Esophagus muscularis mucosa (tissue), 4 donors: ENCODE measurements at places on chromosomes 5 and 9. TPM values are rescaled to one million over a fixed set of nuclear protein-coding genes. Genes with fewer than 3 reads are reported as not detected.

FOXD4L6 gene
- 0.33 TPM for total RNA-seq

FBP1 gene
- 4.6 TPM for total RNA-seq

HTR4 gene
- 0.23 TPM for total RNA-seq

SH3PXD2B gene
- total RNA-seq = 54.8 TPM

PDZD2 gene
- 10.2 TPM for total RNA-seq

NR5A1 gene
- not detected for total RNA-seq

GRCh38 chr5:158203261-158203660, 344.3 kb upstream of the CLINT1 start:
- H3K36me3 ChIP-seq = no peaks in the 10 kb centered on the region
- H3K27me3 ChIP-seq = no peaks in the 10 kb centered on the region
- DNase-seq = no peak

DNA sequence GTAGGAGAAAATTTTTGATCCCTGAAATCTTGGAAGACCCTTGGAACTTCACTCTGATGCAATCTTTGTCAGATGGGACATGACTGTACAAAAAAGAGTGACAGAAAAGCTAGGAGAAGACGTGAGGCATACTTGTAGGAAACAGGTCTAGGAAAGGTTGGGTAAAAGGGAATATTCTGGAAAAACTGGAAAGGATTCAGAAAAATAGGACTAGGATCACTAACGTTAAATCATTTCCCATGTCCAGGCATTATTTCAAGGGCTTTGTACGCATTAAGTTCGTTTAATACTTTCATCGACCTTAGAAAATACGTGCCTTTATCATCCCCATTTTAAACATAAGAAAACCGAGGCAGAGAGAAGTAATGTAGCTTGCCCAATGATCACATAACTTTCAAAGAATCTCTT, 2.9 kb downstream of the ALDH1A1 start:
- H3K4me3 ChIP-seq = peak overlapping the region; percentile 47
- DNase-seq = no peak
- peaks cover 30% of the 10 kb centered on the region for H3K4me1 ChIP-seq
- H3K27ac ChIP-seq = peak overlapping the region; percentile 29
- no peaks in the 10 kb centered on the region for H3K27me3 ChIP-seq

GRCh38 chr5:143986516-143987212, 174.7 kb downstream of the HMHB1 start:
- DNase-seq = no peak
- H3K27ac ChIP-seq = no peak overlapping the region
- no peaks in the 10 kb centered on the region for H3K27me3 ChIP-seq
- no peaks in the 10 kb centered on the region for H3K36me3 ChIP-seq
- H3K4me1 ChIP-seq = no peaks in the 10 kb centered on the region

DNA sequence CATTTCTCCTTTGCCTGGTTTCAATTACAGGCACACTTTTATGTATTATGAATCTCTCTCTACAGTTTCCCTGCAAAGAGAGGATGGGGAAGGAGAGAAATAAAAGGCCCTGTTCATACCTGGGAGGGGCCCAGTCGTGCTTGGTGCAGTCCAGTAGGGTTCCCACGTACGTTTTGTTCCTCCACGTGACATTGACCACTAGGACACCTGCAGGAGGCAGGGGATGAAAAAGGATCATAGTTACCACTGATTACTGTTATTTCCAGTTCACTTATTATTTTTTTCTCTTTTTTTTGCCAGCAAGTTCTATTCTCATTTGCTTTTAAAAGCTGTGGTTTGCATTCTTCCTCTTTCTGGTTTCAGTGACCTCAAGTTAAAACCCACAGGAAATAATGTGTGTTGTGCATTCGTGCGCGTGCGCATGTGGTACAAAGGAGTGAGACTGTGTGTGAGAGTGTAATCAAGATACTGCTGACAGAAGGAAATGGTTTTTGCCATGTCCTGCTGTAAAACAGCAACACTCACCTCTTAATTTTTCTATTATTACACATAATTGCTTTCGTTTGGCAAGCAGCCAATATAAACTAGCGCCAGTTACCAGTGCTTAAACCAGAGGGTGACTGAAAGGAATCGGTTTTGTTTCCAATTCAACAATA, 96.8 kb downstream of the ZNF608 start:
- H3K27me3 ChIP-seq = no peaks in the 10 kb centered on the region
- H3K27ac ChIP-seq = peak overlapping the region; percentile 81
- peak overlapping the region; percentile 14 for H3K4me3 ChIP-seq
- no peak for DNase-seq
- H3K36me3 ChIP-seq = peaks cover 15% of the 10 kb centered on the region
- H3K4me1 ChIP-seq = peaks cover 63% of the 10 kb centered on the region

- no peak overlapping the region for H3K27ac ChIP-seq
- no peak for DNase-seq
- no peaks in the 10 kb centered on the region for H3K36me3 ChIP-seq
- peaks cover 7% of the 10 kb centered on the region for H3K4me1 ChIP-seq
- H3K4me3 ChIP-seq = no peak overlapping the region
- H3K27me3 ChIP-seq = no peaks in the 10 kb centered on the region
Measured at GRCh38 chr9:21320465-21320864, 14.7 kb downstream of the KLHL9 start.

GRCh38 chr5:143263272-143263810, 140.1 kb downstream of the NR3C1 start:
- H3K27me3 ChIP-seq = no peaks in the 10 kb centered on the region
- H3K4me1 ChIP-seq = no peaks in the 10 kb centered on the region
- no peak overlapping the region for H3K27ac ChIP-seq
- DNase-seq = no peak
- no peaks in the 10 kb centered on the region for H3K36me3 ChIP-seq

- no peaks in the 10 kb centered on the region for H3K27me3 ChIP-seq
- no peaks in the 10 kb centered on the region for H3K4me1 ChIP-seq
- H3K36me3 ChIP-seq = no peaks in the 10 kb centered on the region
Measured at GRCh38 chr9:109481856-109482255, 16.3 kb downstream of the PTPN3 start.

- no peaks in the 10 kb centered on the region for H3K36me3 ChIP-seq
- H3K27ac ChIP-seq = no peak overlapping the region
Measured at GRCh38 chr9:111627260-111627963, 3.7 kb upstream of the DNAJC25 start.

- H3K4me1 ChIP-seq = no peaks in the 10 kb centered on the region
- H3K36me3 ChIP-seq = no peaks in the 10 kb centered on the region
- H3K27me3 ChIP-seq = peaks cover 41% of the 10 kb centered on the region
- no peak for DNase-seq
Measured at GRCh38 chr9:37667706-37668105, 17.0 kb downstream of the FRMPD1 start.

DNA sequence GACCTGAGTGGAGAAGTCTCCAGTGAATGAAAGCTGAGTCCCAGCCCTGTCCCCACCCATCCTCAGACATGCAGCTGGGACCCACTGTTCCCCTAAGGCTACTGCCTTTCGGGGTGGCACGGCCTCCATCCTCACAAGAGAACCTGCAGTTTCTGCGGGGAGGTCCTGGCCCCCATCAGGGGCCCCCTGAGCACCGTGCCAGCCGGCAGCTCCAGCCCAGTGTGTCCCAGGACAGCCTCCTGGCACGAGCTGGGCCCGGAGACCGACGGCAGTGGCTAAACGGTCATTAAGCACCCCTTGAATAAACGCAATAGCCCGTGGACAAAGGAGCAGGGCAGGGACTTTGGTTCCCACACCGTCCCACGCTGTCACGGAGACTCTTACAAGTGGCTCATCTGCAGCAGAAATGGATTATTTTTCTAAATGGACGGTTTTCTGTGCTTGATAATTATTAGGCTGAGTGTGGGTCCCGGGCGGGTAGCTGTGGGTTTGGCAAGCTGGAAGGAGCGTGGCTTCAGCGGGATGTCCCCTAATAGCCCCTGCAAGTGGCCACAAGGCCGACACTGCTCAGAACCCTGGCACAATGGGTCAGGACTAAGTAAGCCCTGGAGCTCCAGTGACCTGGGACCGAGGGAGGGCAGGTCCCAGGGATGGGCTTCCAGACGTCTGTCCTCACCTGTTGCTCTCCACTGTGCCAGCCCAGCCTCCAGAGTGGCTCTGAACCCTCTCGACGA, 17.4 kb downstream of the FAM78A start:
- peaks cover 15% of the 10 kb centered on the region for H3K36me3 ChIP-seq
- no peak for DNase-seq
- H3K27me3 ChIP-seq = no peaks in the 10 kb centered on the region
- no peak overlapping the region for H3K4me3 ChIP-seq

GRCh38 chr9:91951944-91952520, 2.0 kb upstream of the ROR2 start:
- no peaks in the 10 kb centered on the region for H3K27me3 ChIP-seq
- DNase-seq = no peak
- H3K27ac ChIP-seq = no peak overlapping the region
- peaks cover 52% of the 10 kb centered on the region for H3K4me1 ChIP-seq
- H3K4me3 ChIP-seq = no peak overlapping the region

DNA sequence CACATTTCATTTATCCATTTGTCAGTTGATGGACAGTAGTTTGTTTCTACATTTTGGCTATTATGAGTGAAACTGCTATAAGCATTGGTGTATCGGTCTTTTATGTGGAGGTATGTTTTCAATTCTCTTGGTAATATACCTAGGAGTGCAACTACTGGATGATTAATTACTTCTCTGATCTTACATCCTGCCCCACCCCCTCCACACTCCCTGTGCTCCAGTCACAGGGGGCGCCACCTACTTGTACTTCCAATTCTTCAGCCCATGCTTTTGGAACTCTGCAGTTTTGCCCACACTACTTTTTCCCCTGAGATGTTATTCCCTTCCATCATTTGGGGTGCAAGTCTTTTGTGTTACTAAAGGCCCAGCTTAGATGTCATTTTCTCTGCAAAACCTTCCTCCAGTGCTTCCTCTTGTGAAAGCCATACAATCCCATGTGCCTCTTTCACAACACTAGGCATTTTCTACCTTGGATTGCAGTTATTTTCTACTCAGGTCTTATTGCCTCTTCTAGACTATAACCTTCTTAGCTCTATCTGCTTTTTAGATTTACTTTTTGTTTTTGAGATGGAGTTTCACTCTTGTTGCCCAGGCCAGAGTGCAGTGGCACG, 42.1 kb downstream of the SEC61B start:
- no peak overlapping the region for H3K4me3 ChIP-seq
- H3K27ac ChIP-seq = no peak overlapping the region
- no peaks in the 10 kb centered on the region for H3K36me3 ChIP-seq
- peaks cover 9% of the 10 kb centered on the region for H3K4me1 ChIP-seq
- peak; percentile 55 for DNase-seq

- H3K4me3 ChIP-seq = no peak overlapping the region
- H3K27me3 ChIP-seq = no peaks in the 10 kb centered on the region
- H3K36me3 ChIP-seq = no peaks in the 10 kb centered on the region
- no peak overlapping the region for H3K27ac ChIP-seq
- no peak for DNase-seq
Measured at GRCh38 chr5:91486638-91487037, 103.5 kb upstream of the ARRDC3 start.

GRCh38 chr9:130898552-130898852, 1.9 kb upstream of the QRFP start:
- H3K27me3 ChIP-seq = peaks cover 11% of the 10 kb centered on the region
